ENCODE measurements at places on chromosomes 16 and 17. TPM values are rescaled to one million over a fixed set of nuclear protein-coding genes. Genes with fewer than 3 reads are reported as not detected.

KRT24 gene
- not detected for polyA plus RNA-seq

CD300LB gene
- 0.17 TPM for polyA plus RNA-seq

HSPB9 gene
- 0.30 TPM for polyA plus RNA-seq

NHERF2 gene
- 162 TPM for polyA plus RNA-seq

GPR179 gene
- 0.06 TPM for polyA plus RNA-seq

CCL5 gene
- 2.0 TPM for polyA plus RNA-seq

ARL5C gene
- polyA plus RNA-seq = 0.50 TPM

KRT17 gene
- 1.6 TPM for polyA plus RNA-seq

C1QTNF8 gene
- not detected for polyA plus RNA-seq

GP2 gene
- 1.1 TPM for polyA plus RNA-seq

MLLT6 gene
- polyA plus RNA-seq = 89.7 TPM

HOXB7 gene
- polyA plus RNA-seq = 52.0 TPM

ENDOV gene
- 34.6 TPM for polyA plus RNA-seq

CBFA2T3 gene
- polyA plus RNA-seq = 2.7 TPM

KRTAP4-3 gene
- not detected for polyA plus RNA-seq

PIPOX gene
- polyA plus RNA-seq = 9.5 TPM

PTX4 gene
- 0.09 TPM for polyA plus RNA-seq

FZD2 gene
- polyA plus RNA-seq = 45.7 TPM

RNF112 gene
- polyA plus RNA-seq = 1.4 TPM

SEBOX gene
- not detected for polyA plus RNA-seq

MAP1LC3B gene
- polyA plus RNA-seq = 63.3 TPM

SMYD4 gene
- polyA plus RNA-seq = 17.5 TPM

SOX15 gene
- polyA plus RNA-seq = 2.9 TPM

WFDC1 gene
- polyA plus RNA-seq = 3.8 TPM

NOD2 gene
- 0.57 TPM for polyA plus RNA-seq

SLC9A5 gene
- 3.9 TPM for polyA plus RNA-seq

PITPNM3 gene
- 11.2 TPM for polyA plus RNA-seq

MYL4 gene
- polyA plus RNA-seq = 4.0 TPM

CHST6 gene
- polyA plus RNA-seq = 1.1 TPM

PHKG2 gene
- polyA plus RNA-seq = 30.1 TPM

CCL2 gene
- 18.5 TPM for polyA plus RNA-seq

OR4D1 gene
- polyA plus RNA-seq = 0.03 TPM

SLC6A2 gene
- 0.10 TPM for polyA plus RNA-seq

SEZ6 gene
- polyA plus RNA-seq = 0.41 TPM

CES3 gene
- polyA plus RNA-seq = 2.1 TPM

TMC8 gene
- 1.1 TPM for polyA plus RNA-seq

TGFB1I1 gene
- polyA plus RNA-seq = 51.3 TPM

PRKCA gene
- polyA plus RNA-seq = 28.5 TPM

ALOX15B gene
- 1.3 TPM for polyA plus RNA-seq
